ENCODE measurements at places on chromosomes 16 and 17.
A peak's percentile ranks its signal among the peaks of the same experiment; 100 is the strongest.

- peak; percentile 36 for DNase-seq
These were observed 15.4 kb upstream of the ARHGAP17 start for GRCh38 chr16:25030420-25031131.

GRCh38 chr16:79943736-79944135 is 343.2 kb upstream of the MAF start:
- no peak for DNase-seq

GRCh38 chr17:19495828-19496528 is 37.7 kb upstream of the SLC47A1 start:
- no peak for DNase-seq

DNA sequence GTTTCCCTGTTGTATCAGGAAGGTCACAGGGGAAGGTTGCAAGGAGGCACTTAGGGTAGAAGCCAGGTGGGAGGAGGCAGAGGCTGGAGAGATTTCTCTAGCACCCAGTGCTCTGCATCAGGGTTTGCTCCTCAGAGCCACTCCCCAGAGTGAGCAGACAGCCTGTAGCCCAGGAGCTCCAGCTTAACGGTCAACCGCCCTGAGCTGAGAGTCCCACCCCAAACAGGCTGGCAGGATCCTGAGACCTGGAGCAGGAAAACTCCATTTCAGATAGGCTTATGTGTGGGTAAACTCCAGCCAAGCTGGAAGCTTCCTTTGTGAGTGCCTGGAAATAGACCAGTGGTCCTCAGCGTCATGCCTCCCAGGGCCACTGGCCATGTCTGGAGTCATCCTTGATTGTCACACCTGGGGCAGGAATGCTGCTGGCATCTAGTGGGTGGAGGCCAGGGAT is 37.9 kb downstream of the MPRIP start:
- DNase-seq = no peak

DNA sequence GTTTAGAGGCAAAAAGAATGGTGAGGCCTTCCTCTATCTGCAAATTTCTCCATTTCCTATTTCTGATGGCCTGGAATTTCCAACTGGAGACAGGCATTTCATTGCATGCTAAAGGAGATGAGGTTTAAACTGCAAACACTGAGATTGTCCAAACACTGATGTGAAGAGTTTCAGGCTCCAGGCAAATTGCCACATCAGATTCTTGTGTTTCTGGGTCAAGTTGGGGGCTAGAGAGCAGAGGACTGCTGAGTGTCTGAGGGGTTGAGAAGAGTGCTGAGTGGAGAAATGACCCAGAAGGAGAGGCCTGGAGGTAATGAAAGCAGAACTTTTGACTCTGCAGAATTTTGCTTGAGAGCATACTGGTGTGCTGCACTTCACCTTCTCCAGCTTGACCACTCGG is 216.7 kb upstream of the MPHOSPH6 start:
- no peak for DNase-seq

- DNase-seq = no peak
These were observed 3.0 kb upstream of the BCAR1 start for GRCh38 chr16:75254359-75254837.

GRCh38 chr16:25633549-25633948 is 58.2 kb upstream of the HS3ST4 start:
- no peak for DNase-seq

DNA sequence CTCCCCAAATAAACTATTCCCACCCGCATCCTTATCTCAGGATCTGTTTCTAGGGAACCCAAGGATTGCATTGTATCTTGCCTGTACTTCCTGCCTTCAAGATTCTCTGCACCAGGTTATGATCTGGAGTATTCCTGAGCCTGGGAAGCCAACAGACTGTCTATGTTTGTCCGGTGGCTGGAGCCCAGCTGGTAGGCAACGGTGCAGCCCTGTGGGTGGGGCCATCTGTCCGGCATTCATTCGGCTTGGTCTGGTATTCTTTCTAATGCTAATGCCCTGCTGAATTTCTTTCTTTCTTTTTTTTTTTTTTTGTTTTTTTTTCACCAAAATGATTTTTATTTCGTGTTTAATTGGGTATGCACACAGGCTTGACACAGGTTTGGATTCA is 20.7 kb upstream of the TVP23A start:
- DNase-seq = no peak

DNA sequence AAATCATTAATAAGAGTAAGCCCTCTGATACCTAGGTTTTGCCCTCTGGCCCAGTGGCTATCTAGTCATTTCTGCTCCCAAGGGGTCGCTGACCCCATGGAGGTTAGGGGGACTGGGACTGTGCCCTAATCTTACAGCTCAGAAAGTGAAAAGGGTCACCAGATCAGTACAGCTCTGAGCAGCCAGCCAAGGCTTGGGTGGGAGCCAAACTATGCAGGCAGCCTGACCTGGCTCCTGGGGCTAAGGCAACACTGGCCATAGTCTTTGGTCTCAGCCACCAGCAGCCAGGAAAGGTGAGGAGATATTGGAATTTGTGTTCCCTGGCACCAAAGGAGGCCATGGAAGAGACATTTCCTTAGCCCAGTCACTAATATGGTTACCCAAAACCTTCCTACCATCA is 67.6 kb downstream of the ASIC2 start:
- DNase-seq = no peak

DNA sequence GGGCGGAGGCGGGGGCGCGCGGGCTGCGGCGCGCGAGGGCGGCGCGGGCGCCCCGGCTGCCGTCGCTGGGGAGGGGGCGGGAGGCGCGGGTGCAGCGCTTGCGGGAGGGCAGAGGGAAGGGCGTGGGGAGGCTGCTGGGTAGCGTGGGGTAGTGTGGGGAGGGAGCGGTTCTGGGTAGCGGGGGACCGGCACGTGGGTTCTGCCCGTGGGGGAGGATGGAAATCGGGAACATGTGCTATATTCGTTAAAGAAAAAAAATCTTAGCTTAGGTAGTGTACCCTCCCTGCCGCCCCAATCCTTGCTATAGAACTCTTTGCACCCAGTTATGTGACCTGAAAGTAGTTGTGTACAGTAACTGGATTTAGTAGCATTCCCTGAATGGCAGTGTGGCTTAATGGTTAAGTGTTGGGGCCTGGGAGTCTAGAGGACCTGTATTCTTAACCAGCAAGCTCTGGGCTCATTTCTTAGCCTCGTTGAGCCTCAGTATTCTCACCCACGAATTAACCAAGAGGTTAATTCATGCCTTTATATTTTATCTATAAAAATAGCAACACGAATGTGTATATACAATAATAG is 646 bp downstream of the RABEP1 start:
- DNase-seq = no peak

DNA sequence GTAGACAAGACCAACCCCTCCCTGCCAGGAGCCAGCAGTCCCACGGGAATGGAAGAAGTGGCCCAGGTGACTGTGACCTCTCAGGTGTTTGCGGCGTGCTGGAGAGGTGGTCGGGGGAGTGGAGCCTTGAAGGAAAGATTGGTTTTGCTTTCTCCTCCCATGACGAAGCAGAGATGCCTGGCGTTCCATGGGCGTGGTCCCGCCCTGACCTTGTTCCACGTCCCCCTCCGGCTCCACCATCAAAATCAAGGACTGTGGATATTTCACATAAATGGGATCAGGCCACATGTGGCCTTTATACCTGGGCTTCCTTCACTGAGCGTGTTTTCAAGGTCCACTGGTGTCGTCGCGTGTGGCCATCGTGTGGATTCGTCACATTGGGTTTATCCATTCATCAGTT is 270.6 kb upstream of the TNRC6C start:
- DNase-seq = no peak

DNA sequence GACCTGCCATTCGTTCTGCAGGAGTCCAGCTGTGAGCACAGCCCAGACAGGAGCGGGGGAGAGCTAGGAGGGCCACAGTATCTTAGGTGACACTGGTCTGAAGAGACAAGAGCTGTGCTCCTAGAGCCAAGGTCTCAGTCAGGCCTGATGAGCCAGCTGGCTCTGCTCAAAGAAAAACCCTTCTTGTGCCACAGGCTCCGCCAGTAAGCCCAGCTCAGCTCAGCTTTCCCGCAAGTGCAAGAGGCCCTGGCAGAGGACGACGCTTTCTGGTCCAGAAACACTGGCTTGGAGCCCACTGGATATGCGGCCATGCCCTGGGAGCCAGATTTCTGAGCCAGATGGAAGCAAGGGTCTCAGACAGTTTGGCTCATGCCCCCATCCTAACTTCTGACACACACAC is 23.9 kb downstream of the PEMT start:
- no peak for DNase-seq

- DNase-seq = no peak
These were observed 60.3 kb upstream of the FBXO47 start for GRCh38 chr17:39027455-39028035.

GRCh38 chr16:57383276-57384247 is 11.3 kb downstream of the CX3CL1 start:
- no peak for DNase-seq

DNA sequence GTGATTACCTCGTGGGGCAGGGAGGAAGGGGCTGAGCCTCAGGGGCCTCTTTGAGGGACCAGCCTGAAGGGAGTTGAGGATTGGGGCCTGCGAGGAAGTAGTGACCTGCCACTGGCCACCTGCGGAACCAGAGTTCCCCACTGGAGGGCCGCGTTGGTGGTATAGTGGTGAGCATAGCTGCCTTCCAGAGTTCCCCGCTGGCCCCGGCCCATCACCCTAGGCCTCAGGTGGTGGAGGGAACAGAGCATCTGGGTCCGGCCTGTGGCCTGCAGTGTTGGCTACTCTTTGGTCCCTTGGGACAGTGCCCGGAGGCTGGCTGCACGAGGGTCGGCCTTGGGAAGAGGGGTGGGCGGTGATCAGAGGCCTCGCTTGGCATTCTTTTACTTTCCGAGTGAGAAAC is 20.5 kb downstream of the MGAT5B start:
- DNase-seq = no peak

DNA sequence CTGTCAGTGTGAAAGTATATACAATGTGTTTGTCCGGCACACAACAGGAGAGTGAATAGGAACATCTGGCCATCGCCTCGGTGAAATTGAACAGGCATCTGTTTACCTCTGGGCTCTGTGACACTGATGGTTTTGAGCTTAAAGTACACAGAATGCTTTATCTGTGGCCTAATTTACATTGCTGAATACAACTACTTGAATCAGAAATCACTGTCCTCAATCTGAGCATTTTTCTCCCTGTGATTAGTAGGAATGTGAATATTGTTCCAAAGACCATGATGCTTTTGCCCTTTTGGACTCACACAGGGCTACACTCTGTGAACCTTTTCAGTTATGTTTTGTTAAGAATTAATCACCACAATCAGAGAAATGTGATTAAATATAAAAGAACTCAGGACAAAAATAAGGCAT is 323.0 kb upstream of the TBX2 start:
- no peak for DNase-seq

- DNase-seq = peak; percentile 42
These were observed 1.7 kb upstream of the ZNF423 start for GRCh38 chr16:49857423-49858181.

DNA sequence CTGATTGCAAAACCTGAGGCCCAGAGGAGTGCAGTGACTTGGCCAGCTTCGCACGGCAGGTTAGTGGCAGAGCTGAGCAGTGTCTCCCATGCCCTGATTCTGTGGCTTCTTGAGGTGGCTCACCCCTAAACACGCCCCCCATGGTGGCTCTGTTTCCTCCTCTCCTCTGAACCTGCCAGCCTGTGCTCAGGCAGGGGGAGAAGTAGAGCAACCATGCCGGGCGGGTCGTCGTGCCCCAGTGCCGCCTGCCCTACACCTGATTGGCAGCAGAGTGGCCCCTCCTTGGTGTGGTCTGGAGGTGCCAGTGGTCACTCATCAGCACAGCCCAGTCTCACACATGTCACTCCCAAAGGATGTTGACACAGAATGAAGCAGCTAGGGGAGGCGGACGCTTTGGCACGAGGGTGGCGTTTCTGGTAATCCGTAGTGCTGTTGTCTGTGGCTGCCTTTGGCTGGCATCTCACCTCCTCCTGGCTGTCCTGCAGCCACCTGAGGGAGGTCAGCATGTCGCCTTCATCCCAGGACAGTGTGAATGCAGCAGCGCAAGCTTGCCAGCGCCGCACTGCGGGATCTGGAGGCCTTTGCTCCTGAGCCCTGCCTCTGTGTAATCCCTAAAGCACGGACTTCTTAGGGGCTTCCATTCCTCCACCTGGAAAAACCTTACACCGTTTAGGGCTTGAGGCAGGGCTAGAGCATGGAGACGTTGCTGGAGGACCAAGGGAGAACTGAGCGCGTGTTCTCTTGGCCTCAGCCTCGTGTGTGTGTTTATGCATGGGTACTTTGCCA is 294.7 kb downstream of the SEC14L1 start:
- peak; percentile 49 for DNase-seq

DNA sequence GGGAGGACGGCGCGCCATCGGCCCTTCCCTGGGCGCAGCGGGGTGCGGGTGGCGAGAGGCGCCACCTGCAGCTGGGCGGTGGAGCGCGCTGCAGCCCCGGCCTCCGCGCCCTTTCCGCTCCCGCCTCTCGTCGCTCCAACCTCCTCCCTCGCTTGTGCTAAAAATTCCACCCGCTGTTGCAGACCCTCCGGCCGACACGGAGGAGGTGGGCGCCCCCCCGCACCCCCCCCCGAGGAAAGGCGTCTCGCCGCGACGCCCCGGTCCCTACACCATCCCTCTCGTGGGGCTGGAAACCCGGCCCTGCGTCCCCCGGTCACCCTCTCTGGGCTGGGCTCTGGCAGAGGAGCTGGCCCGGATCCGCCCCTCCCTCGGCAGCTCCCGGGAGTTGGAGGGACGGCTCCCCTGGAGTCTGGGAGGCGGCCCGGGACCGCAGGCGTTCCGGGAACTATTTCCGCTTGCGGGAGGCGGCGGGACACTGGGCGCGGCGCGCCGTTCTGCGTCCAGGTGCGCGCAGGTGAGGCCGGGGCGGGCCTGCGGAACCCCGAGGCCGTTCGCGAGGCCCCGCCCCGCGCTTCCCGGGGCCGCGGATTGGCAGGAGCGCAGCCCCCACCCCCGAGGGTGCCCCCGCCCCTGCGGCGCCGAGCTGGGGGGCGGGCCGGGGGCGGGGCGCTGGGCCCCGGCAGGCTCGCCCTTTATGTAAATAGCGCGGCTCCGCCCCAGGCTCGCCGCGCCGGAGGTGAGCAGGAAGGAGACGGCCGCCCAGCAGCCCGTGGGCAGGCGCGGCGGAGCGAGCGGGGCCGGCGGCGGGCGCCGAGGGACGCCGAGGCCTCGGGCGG is at the start of gene LLGL2:
TSS of gene LLGL2 (plus strand) at position 728 of the 836 bp plus-strand sequence. CDS start 17,730 bp downstream, outside the sequence.
- DNase-seq = peak; percentile 86

DNA sequence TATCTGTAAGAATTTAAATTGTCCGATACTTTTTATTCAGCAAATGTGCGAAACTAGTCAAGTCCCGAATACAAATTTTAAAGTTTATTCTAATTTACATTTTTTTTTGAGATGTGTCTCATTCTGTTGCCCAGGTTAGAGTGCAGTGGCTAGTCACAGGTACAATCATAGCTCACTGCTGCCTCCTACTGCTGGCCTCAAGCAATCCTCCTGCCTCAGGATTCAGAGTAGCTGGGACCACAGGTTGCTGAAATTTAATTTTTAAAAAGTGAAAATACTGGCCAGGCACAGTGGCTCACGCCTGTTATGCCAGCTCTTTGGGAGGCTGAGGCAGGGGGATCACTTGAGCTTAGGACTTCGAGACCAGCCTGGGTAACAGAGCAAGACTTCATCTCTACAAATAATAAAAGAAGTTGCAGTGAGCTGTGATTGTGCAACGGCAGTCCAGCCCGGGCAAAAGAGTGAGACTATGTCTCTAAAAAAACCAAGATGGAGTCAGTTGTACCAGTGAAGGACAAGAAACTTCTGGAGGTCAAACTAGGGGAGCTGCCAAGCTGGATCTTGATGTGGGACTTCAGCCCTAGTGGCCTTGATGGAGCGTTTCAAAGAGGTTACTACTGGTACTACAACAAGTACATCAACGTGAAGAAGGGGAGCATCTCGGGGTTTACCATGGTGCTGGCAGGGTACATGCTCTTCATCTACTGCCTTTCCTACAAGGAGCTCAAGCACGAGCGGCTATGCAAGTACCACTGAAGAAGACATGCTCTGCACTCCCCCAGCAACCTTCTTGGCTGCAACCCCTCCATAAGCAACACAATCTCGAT is 5.6 kb downstream of the POLG2 start:
- DNase-seq = peak; percentile 67

GRCh38 chr16:30121741-30122571 is 1.1 kb downstream of the MAPK3 start:
- no peak for DNase-seq
